ENCODE measurements at places on chromosomes 5 and 9.

GRCh38 chr5:93570294-93571113, 10.5 kb downstream of the NR2F1-AS1 start:
- DNase-seq, result no peak

GRCh38 chr5:133228316-133228715, 176.5 kb downstream of the HSPA4 start:
- DNase-seq, result no peak

DNA sequence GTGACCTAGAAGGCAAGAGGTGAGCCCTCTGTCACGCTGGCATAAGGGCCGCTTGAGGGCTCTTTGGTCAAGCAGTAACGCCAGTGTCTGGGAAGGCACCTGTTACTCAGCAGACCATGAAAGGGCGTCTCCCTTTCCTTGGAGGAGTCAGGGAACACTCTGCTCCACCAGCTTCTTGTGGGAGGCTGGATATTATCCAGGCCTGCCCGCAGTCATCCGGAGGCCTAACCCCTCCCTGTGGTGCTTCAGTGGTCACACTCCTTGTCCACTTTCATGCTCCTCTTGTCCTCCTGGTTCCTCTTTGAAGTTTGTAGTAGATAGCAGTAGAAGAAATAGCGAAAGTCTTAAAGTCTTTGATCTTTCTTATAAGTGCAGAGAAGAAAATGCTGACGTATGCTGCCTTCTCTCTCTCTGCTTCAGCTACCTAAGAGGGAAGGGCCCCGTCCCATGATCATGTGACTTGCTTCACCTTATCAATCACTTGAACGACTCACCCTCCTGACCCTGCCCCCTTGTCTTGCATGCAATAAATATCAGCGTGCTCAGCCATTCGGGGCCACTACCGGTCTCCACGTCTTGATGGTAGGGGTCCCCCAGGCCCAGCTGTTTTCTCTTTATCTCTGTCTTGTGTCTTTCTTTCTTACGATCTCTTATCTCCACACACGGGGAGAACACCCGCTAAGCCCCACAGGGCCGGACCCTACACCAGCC, 16.7 kb upstream of the SCGB3A1 start:
- no peak for DNase-seq

DNA sequence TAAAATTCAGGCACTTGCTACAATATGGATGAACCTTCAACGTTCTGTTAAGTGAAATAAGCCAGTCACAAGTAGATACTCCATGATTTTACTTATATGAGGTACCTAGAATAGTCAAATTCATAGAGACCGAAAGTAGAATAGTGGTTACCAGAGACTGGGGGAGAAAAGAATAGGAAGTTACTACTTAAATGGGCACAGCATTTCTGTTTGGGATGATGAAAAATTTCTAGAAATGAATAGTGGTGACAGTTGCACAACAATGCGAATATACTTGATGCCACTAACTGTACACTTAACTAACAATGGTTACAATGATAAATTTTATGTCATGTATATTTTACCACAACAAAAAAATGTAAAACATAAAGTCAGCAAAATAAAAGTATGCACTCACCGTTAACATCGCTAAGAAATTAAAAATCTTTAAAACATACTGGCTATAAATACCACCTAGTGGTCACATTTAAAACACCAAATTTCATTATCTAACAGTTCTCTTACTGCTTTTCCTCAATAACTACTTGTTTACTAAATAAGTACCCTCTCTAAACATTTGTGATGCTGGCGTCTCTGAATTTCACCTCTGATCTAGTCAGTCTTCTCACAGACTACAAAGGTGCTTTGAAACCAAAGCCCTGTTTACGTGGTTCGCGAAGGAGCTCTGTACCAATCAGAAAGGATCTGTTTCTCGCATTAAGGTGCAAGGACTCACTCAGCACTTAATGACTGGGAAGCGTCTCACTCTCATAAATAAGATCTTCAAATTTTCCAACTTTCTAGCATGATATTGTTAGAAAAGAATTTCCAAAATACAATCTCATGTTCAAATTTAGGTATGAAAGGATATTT, 22.7 kb downstream of the KIF3A start:
- no peak for DNase-seq

DNA sequence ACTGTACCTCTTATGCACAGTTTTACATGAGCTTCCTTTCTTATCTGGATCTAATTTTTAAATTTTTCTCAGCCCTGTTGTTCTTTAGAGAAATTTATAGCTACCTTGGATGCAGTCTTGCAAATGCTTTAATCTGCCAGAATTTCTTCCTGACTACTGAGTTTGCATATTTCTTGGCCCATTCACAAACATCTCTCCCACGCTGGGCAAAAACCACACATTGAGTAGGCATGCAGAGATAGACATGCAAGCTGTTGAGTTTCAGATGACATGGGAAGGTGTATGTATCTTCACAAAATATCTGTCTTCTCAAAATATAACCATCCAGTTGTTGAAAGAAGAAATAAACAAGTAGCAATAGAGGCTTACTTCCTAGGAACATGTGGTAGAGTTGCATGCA, 101.2 kb downstream of the PARP8 start:
- no peak for DNase-seq

- no peak for DNase-seq
Measured at GRCh38 chr9:69513141-69513820, 158.9 kb downstream of the APBA1 start.

DNA sequence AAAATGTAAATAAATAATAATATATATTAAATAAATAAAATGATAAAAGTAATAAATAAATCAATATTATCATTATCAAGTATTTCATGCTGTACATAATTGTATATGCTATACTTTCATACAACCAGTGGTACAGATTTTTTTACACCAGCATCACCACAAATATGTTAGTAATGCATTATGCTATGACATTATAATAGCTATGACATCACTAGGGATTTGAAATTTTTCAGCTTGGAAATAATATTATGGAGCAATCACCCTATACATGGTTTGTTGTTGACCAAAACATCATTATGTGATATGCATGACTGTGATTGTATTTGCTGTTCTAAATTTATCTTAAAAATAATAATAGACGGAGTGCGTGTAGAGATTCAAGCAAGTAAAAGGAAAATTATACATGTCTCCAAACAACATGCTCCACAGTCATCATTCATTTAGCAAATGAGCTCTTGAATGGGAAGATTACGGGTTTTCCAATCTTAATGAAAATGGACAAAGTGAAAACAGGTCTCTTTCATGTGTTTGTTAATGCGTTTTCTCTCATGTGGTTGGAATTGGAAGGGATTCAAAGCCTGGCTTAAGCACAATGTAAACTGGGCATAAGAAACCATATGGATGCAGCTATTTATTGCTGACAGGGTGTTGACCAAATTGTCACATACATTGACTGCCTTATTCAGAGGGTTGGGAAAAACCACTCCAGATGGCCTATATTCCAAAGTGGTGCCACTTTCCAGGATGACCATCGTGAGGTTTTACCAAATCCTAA, 643.0 kb upstream of the RGMB start:
- DNase-seq, result no peak

GRCh38 chr9:112338561-112338960, 5.1 kb upstream of the PTBP3 start:
- no peak for DNase-seq

Measured in NCI-H446 treated with DMSO at 0.1 percent for 48 hours (cell line).